ENCODE measurements at places on chromosomes 2 and 18. TPM values are rescaled to one million over a fixed set of nuclear protein-coding genes. Genes with fewer than 3 reads are reported as not detected.

The FECH gene
- polyA plus RNA-seq, result 44.4 TPM

The TMEM185B gene
- 24.8 TPM for polyA plus RNA-seq

The NFE2L2 gene
- polyA plus RNA-seq, result 40.9 TPM

The APLF gene
- polyA plus RNA-seq, result 1.1 TPM

GRCh38 chr2:19355416-19355821 is 3.0 kb downstream of the OSR1 start:
- peaks cover 27% of the 10 kb centered on the region for H3K36me3 ChIP-seq
- H3K27me3 ChIP-seq, result no peaks in the 10 kb centered on the region
- peak; percentile 61 for DNase-seq
- H3K4me1 ChIP-seq, result peaks cover 21% of the 10 kb centered on the region
- H3K27ac ChIP-seq, result peak overlapping the region; percentile 63

- no peak for DNase-seq
- H3K27me3 ChIP-seq, result no peaks in the 10 kb centered on the region
- H3K27ac ChIP-seq, result no peak overlapping the region
- H3K4me1 ChIP-seq, result no peaks in the 10 kb centered on the region
- H3K4me3 ChIP-seq, result no peak overlapping the region
Observed at GRCh38 chr2:95312543-95313201, 15.5 kb downstream of the KCNIP3 start.

GRCh38 chr2:181289698-181290097 is 167.5 kb upstream of the ITGA4 start:
- H3K4me1 ChIP-seq, result no peaks in the 10 kb centered on the region
- no peaks in the 10 kb centered on the region for H3K36me3 ChIP-seq
- DNase-seq, result no peak
- H3K4me3 ChIP-seq, result no peak overlapping the region
- no peak overlapping the region for H3K27ac ChIP-seq

DNA sequence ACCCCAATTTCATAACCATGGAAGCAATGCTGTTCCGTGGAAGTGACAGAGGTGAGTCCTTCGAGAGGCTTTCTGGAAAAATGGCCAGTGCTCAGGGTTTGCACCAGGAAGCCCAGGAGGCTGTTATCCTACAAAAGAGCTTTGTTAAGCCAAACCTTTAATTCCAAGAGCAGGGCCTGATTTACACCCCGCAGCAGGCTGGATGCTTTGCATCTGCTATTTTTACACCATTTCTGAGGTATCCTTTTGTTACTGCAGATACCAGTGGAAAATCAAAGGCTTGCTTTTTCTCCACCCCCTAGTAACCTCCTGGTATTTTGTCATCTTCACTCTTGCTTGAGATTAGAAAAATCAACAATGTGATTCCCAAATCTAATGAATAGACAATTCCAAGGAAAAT is 380.6 kb downstream of the SOX11 start:
- H3K27ac ChIP-seq, result peak overlapping the region; percentile 99
- peaks cover 4% of the 10 kb centered on the region for H3K4me1 ChIP-seq
- no peaks in the 10 kb centered on the region for H3K36me3 ChIP-seq
- H3K4me3 ChIP-seq, result no peak overlapping the region
- no peaks in the 10 kb centered on the region for H3K27me3 ChIP-seq

GRCh38 chr18:65906621-65907034 is 155.8 kb downstream of the CDH7 start:
- no peaks in the 10 kb centered on the region for H3K27me3 ChIP-seq
- H3K27ac ChIP-seq, result no peak overlapping the region
- H3K4me3 ChIP-seq, result no peak overlapping the region
- no peaks in the 10 kb centered on the region for H3K36me3 ChIP-seq
- no peak for DNase-seq

GRCh38 chr2:67436221-67436620 is 39.1 kb downstream of the ETAA1 start:
- DNase-seq, result no peak
- no peak overlapping the region for H3K27ac ChIP-seq
- H3K27me3 ChIP-seq, result no peaks in the 10 kb centered on the region

- H3K4me1 ChIP-seq, result peaks cover 4% of the 10 kb centered on the region
- H3K27ac ChIP-seq, result no peak overlapping the region
- peak; percentile 27 for DNase-seq
- H3K27me3 ChIP-seq, result no peaks in the 10 kb centered on the region
- no peaks in the 10 kb centered on the region for H3K36me3 ChIP-seq
Observed at GRCh38 chr2:127046579-127046978, 60.4 kb downstream of the BIN1 start.
